ENCODE measurements at places on chromosomes 12 and 14.

GRCh38 chr14:89085737-89086382 lies 261.4 kb downstream of the TTC8 start:
- no peak for DNase-seq

DNA sequence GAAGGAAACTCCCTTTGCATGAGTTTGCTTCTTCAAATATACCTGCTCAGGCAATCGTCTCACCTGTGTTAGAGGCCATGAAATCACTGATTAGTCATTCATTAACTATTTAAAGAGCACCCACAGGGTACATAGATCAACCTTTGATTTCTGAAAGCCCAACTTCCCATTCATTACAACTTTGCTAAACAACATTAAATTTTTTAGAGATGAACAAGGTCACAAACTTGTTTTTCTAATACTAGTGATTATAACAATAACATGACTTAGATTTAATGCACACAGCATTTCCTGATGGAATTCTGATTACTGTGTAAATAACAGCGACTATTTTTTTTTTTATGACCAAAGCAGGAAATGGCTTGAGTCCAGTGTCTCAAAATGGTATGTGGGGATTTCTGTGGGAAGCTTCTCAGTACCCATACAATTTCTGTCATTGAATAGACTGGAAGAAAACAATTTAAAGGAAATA lies 5.4 kb upstream of the ERO1A start:
- no peak for DNase-seq

- DNase-seq: no peak
These were observed 501.5 kb upstream of the USP15 start for GRCh38 chr12:61758661-61759060.

GRCh38 chr14:51597261-51598001 lies 54.3 kb upstream of the FRMD6 start:
- no peak for DNase-seq

DNA sequence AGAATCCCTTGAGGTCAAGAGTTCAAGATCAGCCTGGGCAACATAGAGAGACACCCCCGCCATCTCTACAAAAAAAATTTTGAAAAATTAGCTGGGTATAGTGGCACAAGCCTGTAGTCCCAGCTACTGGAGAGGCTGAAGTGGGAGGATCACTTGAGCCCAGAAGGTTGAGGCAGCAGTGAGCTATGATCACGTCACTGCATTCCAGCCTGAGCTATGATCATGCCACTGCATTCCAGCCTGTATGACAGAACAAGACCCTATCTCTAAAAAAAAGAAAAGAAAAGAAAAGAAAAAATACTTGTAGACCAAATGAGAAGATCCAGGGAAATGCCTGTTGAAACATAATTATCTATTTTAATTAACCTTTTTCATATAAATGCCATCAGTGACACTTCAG lies 93.8 kb upstream of the MDM1 start:
- DNase-seq: no peak

DNA sequence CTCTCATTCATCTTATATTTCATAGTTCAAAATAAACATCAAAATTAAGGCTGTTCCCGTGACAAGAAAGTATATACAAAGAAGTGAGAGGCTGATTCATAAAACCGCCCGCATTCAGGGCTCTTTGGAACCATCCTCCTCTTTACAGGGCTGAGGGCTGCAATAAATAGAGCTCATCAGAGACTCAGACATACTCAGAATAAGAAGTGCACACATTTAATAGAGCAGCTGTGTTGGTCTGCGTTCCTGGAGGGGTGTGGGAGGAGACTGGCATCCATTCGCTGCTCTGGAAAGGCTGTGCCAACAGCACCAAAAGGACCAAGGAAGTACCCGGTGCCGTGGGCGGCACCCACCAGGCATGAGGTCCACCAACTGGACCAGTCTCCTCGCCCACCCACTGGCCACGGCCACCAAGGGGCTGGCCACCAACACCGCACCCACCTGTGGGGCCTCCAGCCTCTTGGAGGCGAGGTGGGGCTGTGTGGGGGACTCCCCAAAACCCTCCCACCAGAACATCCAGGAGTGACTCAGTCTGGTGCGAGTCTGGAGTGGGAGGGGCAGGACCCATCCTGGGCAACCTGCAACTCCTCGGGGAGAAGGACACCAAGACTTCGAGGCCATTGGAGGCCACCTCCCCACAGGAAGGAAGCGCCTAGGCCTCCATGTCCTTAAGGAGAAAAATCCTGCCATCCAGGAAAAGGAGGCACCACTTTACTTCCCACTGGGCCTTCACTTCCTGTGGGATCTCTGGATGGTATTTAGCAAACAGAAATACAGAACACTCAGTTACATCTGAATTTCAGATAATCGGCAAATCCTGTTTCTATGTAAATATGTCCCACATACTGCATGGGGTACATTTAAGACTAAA lies 32.7 kb downstream of the VCPKMT start:
- DNase-seq: peak; percentile 18

GRCh38 chr14:32134448-32135097 lies 57.5 kb downstream of the ARHGAP5 start:
- DNase-seq: no peak

DNA sequence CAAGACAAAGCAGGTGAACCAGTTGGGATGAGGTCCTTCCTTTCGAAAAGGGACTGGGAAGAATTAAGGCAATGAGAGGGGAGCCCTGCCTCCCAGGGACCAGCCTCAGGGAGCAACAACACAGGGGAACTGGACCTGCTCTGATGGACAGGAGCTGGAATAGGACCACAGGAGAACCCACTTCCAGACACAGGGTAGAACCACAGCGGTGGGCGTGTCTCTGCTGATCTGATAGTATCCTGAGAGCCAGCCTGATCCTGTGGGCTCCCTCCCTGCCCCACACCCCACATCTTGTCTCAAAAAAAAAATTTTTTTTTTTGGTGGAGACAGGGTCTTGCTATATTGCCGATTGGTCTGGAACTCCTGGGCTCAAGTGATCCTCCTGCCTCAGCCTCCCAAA lies 13.6 kb upstream of the PLEK2 start:
- no peak for DNase-seq

DNA sequence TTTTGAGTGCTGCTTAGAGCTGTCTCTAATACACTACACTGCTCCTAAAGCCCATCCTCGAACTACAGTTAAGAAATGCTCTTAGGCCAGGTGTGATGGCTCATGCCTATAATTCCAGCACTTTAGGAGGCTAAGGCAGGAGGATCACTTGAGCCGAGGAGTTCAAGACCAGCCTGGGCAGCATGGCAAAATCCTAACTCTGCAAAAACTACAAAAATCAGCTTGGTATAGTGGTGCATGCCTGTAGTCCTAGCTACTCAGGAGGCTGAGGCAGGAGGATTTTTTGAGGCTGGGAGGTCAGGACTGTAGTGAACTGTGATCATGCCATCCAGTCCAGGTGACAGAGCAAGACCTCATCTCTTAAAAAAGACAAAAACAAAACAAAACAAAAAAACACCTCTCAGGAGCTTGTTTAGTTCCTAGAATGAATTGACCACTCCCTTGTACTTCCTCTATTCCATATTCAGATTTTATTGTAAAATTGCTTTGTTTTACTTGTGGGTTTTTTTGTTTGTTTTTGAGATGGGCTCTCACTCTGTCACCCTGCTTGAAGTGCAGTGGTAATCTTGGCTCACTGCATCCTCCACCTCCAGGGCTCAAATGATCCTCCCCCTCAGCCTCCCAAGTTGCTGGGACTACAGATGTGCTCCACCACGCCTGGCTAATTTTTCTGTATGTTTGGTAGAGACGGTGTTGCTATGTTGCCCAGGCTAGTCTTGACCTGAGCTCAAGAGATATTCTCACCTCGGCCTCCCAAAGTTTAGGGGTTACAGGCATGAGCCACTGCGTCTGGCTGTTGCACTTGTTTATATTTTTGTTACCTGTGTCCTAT lies 13.6 kb downstream of the MDM2 start:
- no peak for DNase-seq

DNA sequence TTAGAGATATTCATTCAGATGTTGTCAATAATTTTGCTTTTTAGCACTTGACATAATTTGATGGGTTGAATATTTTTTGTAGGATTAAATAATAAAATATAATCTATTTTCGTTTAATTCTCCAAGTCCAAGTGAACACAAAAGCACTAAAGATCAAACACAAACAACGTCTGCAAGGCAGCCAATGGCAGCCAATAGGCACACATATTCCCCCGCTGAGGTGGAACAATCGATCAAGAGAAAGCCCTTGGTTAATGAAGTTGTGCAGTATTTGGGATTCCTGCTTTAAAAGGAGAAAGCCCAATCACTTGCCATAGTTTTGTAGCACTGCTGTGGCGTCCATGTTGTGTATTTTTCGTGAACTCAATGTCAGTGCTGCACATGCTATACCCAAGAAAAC lies 1.5 kb downstream of the DHRS7 start:
- no peak for DNase-seq

DNA sequence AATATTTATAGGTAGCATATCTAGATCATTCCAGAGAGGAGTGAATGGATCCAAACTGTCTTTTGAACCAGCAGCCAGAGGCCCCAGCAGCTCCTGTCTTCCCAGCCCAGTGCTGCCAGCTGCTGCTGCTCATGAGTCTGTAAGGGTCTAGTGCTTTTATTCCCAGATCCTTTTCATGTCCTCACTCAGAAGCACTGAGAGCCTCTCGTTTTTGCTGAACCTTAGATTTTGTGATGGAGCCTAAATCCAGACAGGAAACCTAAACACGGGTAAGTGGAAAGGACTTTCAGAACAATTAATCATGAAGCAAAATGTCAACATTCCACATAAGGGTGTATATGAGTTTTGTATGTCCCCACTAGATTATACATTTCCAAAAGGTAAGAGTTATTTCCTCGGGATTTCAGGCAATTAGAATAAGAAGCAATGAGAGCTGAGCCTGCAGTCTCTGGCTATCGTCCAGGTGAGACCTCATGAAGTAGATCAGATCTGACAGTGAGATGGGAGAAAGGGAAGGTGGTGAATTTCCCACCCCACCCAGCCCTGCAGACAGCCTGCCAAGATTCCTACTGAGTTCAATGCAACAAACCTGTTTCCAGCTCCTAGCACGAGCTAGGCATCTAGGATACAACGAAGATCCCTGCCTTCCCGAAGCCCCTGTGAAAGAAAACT lies 84.4 kb downstream of the NINJ2 start:
- DNase-seq: no peak

DNA sequence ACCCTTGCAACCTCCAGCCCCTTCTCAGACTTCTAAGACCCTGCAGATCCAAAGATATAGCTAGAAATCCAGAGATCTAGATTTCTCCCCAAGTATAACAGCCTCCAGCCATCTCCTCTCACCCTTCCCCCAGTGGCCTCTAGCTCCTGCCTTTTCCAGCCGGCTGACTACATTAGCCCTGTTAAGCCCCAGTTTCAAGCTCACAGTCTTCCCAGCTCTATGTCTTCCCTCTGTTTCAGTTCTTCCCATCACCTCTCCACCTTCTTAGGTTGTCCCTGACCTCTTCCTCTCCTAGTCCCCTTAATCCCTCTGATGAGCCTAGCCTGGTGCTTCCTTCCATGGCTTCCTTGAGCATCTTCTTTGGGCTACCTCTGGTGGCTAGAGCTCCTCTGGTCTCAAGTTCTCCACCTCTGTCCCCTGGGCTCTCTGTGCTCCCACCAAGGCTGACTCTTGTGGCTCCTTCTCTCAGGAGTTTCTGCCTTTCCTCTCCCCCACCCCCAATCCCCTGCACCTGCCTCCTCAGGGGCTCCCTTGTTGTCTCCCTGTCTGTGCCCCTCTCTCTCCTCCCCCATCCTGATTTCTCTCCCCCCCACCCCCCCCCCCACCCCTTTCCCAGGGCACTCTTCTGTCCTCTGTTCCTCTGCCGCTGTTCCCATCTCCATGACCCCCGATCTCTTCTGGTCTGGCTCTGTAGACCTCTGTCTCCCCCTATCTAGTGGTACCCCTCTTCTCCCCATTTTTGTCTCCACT lies 816 bp upstream of the GDF11 start:
- DNase-seq: no peak

DNA sequence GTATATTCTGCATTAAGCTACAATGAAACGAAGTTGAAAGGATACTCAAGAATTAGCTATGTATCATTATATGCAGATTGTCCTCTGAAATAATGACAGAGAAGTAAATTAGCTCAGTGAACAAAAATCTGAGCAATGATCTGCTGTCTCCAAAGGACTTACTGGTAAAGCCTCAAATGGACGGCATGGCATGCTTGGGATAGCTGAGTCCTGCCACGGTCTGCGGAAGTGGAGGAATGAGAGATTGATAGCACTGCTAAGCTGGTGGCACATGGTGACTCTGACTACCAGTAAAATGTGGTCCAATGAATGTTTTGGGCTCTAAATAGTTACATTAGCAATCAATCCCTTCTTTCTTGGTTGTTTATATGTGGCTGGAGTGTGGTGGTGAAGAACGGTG lies 3.7 kb upstream of the DENND5B start:
- DNase-seq: no peak

- DNase-seq: no peak
These were observed 59.3 kb upstream of the DIO3 start for GRCh38 chr14:101501858-101502615.

DNA sequence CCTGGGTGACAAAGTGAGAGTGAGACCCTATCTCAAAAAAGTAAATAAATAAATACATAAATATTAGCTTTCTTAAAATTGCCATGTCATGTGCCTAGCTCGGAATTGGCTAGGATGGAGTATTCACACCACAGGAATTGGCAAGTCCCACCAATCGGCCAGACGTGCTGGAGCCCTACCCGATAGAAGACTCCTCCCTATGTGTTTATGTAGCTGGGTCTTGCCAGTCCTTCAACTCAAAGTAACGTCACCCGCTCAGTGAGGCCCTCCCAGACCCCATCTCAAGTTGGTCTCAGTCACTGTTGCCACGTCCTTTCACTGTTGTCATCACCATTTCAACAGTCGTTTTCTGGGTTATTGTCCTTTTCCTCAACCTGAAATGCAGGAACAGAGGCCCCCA lies 20.2 kb downstream of the VRTN start:
- DNase-seq: no peak

DNA sequence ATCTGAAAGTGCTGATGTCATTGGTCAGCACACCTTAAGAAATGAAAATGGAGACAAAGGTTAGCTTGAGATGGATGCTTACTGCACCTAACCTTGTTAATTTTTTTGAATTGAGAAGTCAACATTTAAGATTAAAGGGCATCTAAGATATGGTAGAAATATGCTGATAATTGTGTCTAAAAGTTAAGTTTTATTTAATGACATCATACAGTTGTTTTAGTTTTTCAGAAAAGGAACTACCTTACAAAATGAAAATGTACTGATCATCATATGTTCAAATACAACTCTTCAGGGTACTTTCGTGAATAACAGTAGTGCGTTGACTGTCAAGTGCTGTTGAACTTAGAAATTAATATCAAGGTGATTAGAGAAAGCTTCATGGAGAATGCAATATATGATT lies 2.5 kb downstream of the SMCO3 start:
- DNase-seq: no peak

GRCh38 chr12:43407816-43408645 lies 144.0 kb downstream of the ADAMTS20 start:
- no peak for DNase-seq

GRCh38 chr12:120650233-120650690 lies 9.8 kb downstream of the CABP1 start:
- DNase-seq: no peak

DNA sequence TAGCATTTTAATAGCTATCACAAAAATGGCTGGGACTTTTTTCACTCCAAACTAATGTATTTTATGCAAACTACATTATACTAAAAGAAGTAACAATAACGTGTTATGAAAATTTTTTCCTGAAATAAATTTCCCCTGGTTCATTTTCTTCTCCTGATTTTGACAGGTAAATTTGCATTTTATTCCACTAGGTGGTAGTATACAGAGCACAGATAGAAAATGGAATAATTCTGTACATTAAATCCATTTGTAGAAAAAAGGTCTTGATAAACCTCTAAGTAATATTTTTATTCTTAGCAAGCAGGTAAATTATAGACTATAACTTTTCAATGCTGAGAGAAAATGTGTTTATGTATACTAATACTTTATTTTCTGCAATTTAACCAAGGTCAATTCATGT lies 96.5 kb downstream of the BCAT1 start:
- DNase-seq: no peak

GRCh38 chr12:10252201-10252600 lies 39.5 kb downstream of the GABARAPL1 start:
- no peak for DNase-seq
